SK-N-DZ (cell line): ENCODE measurements at places on chromosomes 12 and 14.

GRCh38 chr12:59093073-59093772 lies 172.9 kb upstream of the LRIG3 start:
- no peak for DNase-seq

DNA sequence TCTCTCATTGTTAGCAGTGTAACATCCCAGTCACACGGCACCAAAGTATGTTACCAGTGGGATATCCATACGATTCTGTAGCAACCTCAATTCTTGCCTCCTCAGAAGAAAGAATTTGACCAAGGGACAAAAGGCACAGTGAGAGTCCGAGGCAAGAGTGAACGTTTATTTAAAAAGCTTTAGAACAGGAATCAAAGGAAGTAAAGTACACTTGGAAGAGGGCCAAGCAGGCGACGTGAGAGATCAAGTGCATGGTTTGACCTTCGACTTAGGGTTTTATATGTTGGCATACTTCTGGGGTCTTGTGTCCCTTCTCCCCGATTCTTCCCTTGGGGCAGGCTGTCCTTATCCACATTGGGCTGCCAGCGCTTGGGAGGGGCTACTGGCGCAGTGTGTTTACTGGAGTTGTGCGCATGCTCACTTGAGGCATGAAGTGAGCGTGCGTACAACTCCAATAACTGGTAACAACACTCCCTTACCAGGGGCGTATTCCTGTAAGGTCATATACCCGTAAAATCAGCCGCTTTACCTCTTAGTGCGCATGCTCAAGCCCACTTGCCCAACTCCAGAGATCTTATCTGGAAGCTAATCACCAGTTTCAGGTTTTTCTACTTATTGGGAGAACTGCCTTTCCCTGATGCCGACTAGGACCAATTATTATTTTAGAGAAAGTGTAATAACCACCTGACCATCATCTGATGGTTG lies 71.7 kb downstream of the FAR2 start:
- DNase-seq, result no peak

GRCh38 chr12:102885043-102885932 lies 31.8 kb downstream of the PAH start:
- no peak for DNase-seq

- peak; percentile 35 for DNase-seq
Observed at GRCh38 chr12:98416845-98417244, 98.5 kb upstream of the TMPO start.

DNA sequence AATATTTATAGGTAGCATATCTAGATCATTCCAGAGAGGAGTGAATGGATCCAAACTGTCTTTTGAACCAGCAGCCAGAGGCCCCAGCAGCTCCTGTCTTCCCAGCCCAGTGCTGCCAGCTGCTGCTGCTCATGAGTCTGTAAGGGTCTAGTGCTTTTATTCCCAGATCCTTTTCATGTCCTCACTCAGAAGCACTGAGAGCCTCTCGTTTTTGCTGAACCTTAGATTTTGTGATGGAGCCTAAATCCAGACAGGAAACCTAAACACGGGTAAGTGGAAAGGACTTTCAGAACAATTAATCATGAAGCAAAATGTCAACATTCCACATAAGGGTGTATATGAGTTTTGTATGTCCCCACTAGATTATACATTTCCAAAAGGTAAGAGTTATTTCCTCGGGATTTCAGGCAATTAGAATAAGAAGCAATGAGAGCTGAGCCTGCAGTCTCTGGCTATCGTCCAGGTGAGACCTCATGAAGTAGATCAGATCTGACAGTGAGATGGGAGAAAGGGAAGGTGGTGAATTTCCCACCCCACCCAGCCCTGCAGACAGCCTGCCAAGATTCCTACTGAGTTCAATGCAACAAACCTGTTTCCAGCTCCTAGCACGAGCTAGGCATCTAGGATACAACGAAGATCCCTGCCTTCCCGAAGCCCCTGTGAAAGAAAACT lies 84.4 kb downstream of the NINJ2 start:
- DNase-seq, result peak; percentile 40

DNA sequence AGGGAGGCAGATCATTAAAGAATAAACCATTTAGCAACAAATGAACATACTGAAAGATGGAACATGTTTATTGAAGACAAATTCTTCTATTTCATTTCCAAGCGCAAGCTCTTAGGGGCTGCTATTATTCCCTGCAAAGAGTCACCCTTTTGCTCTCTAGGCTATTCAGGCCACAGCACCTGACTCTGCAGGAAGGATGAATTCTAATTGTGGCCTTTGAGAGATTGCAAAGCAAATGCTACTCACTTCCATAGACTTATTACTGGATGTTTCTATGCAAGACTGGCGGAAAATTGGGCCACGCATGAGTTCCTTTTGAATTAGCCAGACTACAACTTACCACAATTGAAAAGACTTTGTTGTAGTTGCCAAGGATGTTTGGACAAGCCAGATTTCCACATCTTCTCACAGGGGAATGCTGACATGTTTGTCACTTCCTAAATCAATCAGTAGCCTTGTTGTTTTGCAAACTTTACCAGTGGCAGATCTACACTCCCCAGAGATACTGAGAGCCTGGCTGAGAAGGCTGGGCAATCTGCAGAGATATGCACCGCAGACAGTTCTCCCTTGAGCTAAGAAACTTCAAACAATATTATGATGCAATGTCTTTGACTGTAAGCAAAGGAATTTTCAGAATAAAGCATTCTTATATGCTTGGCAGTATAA lies 334.3 kb upstream of the SYT1 start:
- no peak for DNase-seq

DNA sequence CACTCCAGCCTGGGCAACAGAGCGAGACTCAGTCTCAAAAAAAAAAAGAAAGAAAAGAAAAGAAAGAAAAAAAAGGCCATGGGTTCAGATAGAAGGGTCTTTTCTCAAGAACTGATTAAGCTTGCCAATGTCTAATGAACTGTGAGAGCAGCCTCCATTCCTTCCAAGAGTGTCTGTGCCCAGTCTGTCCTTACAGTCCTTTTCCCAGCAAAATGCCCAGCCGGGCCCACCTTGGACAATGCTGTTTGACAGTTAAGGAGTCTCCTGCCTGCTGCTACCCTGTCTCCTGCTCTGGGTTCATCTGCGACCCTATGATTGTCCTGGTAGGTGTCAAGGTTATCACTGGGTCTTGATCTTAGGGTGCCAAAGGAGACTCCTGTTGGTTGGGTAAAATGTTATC lies 21.4 kb downstream of the SYNE3 start:
- no peak for DNase-seq

- DNase-seq, result no peak
Observed at GRCh38 chr14:79415726-79416125, 795.6 kb downstream of the DIO2 start.

- no peak for DNase-seq
Observed at GRCh38 chr14:43169722-43170121, 1337.4 kb downstream of the FSCB start.

DNA sequence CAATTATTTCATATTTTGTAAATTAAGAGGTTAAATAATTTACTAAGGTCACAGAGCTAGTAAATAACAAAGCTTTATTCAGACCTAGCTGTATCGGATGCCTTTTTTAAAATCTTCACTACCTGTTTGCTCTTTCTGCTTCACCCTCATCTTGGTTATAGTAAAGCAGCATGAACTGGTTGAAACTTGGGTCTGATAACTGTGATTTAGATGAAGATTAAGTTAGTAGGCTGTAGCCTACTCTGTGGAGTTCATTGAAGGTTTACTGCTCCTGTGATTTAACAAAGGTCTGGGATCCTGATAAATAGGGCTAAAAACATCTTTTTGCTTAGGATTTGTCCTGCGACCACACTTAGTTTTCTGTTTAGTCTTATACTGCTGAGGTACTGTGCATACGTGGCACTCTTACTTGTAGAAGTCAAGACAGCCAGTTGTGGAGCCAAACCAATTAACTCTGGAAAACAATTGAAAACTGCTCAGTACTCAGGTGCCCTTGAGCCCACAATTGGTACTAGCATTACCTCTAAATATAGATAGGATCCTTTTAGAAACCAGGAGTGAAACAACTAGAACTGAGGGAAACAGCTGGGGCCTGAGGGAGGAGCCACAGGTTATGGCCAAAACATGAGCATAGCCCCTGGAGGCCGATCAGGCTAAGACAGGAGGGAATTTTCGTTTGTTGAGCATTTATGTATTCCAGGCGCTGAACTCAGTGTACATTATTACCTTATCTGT lies 2.3 kb downstream of the SPATS2 start:
- DNase-seq, result peak; percentile 29

DNA sequence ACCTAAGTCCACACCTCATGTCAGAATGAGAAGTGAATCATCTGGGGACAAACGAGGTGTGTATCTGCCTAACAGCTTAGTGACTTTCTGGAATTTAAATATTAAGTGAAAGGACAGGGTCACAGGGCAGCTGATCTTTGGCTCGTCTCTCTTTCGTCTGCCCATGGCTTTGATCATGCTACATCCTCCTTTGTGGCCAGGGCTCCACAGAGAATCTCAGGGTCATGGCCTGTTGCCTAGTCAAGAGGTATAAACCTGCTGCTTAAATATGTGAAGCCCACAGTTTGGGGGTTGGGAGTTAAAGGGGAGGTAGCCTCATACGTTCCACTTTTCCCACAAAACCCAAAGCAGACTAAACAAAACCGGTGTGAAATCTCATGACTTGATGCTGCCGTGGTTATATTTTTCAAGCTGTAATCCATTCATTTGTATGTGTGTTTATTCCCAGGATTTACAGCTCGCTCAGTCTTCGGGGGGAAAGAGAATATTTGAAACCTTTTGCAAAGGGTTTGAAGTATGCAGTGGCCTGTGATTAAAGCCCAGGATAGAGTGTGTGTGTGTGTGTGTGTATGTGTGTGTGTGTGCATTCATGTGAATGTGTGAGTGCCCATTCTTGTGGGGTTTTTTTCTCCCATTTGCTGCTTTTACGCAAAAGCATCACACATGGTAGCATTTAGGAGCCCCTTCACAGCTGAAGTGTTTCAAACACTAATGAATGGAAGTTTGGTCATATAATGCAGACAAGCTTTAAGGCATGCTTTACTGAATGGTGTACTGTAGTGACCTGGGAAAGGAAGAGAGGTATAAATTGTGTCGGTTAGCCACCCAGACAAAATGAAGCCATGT lies 137.1 kb downstream of the HMGA2 start:
- DNase-seq, result no peak

GRCh38 chr12:14768823-14769405 lies 34.4 kb downstream of the WBP11 start:
- DNase-seq, result no peak

- no peak for DNase-seq
Observed at GRCh38 chr14:76193696-76194095, 42.0 kb downstream of the GPATCH2L start.

DNA sequence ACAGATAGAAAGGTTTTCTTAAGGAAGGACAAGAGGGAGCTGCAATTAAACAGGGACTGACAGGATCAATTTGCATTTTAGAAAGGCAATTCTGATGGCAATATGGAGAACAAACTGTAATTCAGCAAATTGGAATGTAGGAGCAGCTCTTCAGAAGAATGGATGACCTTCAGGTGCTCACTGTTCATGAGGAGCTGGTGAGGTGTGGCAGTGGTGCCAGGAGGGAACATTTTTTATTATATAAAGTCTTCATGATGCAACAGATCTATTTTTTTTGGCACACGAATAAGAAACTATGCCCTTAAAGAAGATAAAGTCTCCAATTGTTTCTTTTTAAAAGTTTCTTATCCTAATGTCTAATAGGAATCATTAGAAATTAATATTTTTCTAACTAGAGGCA lies 151.7 kb downstream of the SLC38A4 start:
- DNase-seq, result no peak

GRCh38 chr12:47740606-47741339 lies 15.5 kb upstream of the ENDOU start:
- DNase-seq, result no peak

DNA sequence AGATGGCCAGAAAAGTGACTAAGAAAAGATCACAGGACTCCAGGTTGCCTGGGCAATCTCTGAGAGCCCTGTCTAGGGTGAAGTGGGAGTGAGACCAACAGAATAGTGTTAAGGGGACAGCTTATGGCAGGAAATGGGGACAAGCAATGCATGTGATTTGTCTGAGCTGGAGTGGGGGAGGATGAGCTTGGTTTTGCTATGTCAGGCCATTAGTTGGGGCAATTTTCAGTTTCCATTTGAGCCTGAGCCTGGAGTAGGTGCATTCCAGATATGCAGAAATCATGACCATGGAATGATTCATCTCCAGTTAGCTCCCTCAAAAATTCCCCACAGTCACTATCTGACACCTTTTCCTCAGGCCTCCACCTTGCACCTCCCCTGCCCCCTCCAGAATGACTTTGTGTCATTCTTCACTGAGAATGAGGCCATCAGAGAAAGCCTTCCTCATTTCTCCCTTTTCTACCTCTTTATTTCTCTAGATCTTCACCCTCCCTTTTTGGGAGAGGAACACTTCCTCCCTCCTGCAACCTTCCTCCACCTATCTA lies 150.9 kb upstream of the PLEKHG7 start:
- DNase-seq, result no peak

DNA sequence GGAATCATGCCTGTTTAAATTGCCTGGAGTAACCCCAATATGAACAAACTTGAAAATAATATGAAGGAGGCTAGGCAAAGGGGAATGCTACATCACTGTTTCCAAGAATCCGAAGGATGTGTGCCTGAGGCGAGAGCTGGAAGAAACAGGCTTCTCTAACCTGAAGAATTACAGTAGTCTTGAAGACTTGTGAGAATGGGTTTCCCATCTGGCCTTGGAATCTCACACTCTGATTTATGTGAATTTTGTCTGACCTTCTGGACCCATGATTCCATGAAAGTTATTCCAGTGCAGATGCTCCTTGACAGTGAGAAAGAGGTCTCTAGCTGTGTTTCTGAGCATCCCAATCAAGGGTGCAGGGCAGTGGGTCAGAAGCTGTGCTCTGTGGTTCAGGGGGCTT lies 122.1 kb upstream of the PARP11 start:
- no peak for DNase-seq

GRCh38 chr12:104809251-104809650 lies 148.8 kb downstream of the SLC41A2 start:
- DNase-seq, result no peak

- DNase-seq, result no peak
Observed at GRCh38 chr12:116381744-116382685, 104.5 kb upstream of the MED13L start.

GRCh38 chr12:46377678-46378077 lies 5.1 kb upstream of the SLC38A2 start:
- DNase-seq, result no peak

DNA sequence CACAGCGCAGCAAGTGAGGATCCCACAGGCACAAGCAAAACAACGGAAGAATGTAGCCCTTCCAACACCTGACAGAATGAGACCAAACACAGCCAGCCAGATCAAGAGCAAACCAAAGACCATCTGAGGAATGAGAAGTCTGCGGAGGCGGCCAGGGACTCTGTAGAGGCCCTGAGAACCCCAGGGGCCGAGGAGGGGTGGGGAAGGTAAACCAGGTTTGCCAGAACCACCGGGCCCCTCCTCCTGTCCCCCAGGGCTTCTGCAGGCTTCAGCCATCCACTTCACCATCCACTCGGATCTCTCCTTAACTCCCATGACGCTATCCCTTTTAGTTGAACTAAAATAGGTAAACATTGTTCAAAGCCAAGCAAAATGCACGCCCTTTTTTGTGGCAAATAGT lies 37.4 kb downstream of the ZCRB1 start:
- no peak for DNase-seq

GRCh38 chr14:63039866-63040265 lies 5.4 kb downstream of the KCNH5 start:
- DNase-seq, result no peak

- DNase-seq, result no peak
Observed at GRCh38 chr12:13289653-13290289, 93.2 kb downstream of the EMP1 start.

GRCh38 chr14:90894241-90894640 lies 78.0 kb upstream of the TTC7B start:
- DNase-seq, result no peak
